AG08396 (cell line): ENCODE measurements at places on chromosomes 13 and 19.

DNA sequence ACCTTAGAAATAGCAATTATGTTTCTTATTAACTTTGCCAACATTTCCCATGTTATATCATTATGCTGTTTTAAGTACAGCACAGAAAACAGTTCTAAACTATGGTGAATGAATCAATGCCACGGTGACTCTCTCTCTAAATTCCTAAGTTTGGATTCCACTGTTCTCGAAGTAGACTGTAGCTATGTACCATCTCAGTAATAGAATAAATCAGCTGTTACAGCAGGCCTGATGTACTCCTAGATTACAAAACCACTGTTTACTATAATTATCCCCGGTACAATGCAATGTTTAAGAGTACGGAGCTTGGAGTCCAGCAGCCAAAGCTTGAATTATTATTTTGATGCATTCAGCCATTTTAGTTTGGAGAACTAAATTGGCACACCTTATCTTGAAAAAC lies 476.3 kb upstream of the SLITRK1 start:
- no peak for DNase-seq

DNA sequence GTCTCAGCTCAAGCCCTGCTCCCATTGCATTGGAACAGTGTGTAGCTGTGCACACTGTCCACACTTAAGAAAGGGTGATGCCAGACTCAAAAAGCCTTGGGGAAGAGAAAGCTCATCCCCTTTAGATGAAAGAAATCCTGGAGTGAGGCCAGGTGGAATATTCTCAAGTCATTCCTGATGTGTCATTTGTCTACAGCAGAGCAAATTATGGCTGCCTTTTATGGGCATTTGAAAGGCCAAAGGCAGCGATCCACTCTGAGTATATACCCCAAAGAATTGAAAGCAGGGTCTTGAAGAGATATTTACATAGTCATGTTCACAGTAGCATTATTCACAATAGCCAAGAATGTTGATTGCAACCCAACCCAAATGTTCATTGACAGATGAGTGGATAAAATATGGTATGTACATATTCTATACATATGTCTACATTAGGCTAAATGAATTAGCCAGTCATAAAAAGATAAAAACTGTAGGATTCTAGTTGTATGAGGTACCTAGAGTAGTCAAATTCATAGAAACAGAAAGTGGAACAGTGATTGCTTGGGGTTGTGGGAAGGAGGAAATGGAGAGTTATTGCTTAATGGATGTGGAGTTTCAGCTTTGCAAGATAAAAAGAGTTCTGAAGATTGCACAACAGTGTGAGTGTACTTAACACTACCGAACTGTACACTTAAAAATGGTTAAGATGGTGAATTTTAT lies 214.9 kb downstream of the KCNRG start:
- no peak for DNase-seq

DNA sequence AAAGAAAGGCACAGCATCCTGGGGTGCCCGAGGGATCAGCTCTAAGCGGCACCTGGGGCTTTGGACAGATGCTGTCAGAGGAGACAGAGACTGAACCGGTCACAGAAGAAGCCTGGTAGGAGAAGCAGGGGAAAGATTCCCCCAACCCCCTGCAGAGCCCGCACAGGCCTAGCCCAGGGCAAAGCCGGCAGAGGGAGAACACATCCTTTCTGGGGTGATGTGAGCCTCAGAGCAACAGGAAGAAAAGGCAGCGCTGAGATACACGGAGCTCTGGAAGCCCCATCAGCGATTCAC lies 101.2 kb downstream of the CRYL1 start:
- no peak for DNase-seq

- peak; percentile 24 for DNase-seq
Measured at GRCh38 chr13:37127691-37128241, 22.3 kb upstream of the CSNK1A1L start.

DNA sequence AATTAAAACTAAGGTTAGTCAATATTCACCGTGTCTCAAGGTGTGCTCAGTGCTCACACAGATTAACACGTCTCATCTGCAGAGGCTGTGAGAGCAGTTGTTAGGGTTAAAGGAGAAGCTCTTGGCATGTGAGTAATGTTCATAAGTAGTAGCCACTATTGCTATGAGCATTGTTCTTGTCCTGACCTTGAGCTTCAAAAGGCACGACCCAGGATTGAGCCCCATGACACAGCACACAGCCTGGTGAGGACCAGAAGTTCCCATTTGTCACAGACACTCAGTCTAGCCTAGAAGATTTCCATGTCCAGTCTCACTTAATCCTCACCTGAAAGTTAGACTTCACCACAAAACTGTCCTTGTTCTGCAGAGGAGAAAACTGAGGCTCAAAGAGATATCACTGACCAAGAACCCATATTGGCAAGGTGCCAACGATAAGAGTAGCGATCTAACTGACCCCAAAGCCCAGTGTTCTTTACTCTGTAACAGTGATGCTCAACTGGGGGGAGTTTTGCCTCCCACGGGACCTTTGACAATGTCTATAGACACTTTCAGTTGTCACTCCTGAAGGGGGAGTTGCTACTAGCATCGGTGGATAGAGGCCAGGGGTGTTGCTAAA lies 26.0 kb downstream of the FPR3 start:
- DNase-seq, result no peak

DNA sequence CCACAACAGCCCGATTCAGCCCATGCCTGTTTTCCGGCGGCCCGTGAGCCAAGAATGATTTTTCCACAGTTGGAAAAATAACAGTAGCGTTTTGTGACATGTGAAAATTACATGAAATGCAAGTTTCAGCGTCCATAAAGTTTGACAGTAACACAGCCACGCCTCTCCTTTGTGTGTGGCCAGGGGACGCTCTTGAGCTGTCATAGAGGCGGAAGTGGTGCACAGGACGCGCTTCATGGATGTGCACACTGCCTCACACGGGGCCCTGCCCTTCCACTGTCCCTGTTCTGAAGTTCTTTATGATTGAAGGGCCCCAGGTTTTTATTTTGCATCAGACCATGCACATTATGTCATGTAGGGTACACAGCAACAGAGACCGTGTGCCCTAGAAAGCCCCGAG lies 12.4 kb upstream of the ELAVL1 start:
- no peak for DNase-seq

GRCh38 chr19:48715681-48716171 lies 3.8 kb downstream of the MAMSTR start:
- no peak for DNase-seq

DNA sequence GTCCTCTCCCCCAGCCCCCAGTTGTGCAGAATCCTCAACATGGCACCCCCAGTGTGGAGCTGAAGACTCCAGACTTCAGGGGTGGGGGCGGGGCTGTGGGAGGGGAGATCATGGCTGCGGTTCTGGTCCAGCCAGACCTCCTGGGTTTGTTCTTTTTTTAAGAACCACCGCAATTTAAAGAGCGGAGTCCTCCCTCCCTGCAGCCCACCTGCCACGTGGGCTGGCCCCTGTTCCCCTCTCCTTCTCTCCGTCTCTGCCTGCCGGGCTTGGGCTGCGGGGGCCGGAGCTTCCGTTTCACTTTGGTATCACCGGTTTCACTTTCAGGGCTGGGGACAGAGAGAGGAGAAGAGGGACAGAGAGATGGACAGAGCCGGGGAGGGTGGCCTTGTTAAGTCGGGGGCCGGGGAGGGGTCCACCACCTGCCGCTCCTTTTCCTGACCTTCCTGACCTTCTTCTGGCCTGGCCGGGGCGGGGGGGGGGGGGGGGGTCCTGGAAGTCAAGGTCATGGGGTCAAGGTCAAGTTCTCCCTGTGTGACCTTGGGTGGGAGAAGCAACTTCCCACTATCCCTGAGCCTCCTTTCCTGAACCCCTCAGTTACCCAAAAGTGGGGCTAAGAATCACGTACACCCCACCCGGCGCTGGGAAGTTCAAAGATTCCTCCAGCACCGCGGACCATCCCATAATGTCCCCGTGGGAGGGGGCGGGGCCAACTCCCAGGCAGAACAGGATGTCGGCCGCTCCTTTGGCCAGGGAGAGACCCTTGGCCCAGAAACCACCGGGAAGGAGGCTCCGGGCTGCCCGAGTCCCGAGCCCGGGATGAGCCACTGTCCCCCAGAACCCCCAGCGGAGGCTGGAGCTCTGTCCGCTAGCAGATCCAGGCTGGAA lies 11.3 kb upstream of the ZBTB7A start:
- peak; percentile 58 for DNase-seq

GRCh38 chr13:32642316-32642715 lies 56.1 kb downstream of the PDS5B start:
- DNase-seq, result no peak

GRCh38 chr13:79660361-79660760 lies 179.4 kb downstream of the NDFIP2 start:
- no peak for DNase-seq

DNA sequence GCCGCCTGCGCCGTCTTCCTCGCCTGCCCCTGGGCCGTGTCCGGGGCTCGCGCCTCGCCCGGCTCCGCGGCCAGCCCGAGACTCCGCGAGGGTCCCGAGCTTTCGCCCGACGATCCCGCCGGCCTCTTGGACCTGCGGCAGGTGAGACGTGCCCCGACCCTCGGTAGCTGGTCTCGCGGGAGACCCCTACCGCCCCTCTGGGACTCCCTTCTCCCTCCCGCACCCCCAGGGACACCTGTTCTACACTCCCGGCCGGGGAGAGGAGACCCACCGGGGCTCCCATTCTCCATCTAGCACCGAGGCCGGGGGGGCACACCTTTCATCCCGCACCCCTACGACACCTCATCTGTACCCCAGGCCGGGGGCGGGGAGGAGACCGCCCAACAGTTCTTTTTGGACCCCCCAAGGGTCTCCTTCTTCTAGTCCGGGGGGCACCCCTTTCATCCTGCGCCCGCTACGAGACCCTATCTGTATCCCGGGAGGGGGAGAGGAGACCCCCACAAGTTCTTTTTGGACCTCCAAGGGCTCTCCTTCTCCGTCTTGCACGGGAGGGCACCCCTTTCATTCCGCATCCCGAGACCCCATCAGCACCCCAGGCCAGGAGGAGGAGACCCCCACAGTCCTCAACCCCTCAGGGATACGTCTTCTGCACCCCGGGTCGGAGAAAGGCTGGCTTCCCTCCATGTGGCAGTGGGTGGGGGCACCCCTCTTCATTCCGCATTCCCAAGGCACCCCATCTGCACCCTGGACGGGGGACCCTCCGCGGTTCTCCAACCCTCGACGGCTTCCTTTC lies 533 bp downstream of the TNFSF9 start:
- DNase-seq, result no peak

DNA sequence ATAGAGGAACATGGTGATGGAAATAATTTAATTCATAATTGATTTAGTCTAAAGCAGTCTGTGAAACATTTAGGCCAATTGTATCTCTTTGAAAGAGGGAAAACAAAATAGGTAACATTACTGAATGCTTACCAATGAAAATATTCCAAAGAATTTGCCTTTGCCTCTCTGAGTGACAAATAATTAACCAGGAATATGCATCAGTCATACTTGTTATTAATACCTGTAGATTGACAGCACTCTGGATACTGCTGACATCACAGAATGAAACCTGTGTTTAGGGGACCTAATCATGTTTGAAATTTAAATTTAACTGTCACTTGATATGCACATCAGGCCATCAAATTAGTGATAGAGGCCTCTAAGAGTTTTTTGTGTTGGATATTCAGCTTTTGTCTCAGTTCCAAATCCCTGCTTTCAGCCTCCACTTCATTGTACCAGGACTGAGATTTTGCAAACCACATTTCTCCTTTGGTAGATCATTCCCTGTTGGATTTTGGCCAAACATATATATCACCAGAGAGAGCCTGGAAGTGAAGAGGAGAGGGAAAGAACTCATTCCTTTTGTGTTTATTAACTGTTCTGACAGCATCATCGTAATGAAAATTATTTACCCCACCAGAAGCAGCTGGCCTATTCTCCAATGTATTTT lies 64.8 kb upstream of the KLHL1 start:
- DNase-seq, result no peak

DNA sequence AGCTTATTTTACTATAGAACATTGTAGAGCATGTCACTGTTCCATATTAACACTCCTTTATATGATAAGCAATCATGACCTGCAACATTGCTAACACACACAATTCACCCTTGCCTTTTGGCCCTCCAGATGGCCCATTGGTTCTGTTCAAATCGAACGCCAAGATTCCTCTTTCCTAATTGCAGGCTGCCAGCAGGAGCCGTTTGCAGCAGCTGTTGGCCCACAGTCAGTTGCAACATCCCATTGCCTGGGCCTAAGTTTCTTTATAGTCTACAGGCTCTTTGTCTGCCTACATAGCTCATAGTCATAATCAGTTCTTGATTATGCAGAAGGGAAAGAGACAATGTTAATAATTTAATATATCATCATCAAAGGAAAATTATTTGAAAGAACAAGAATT lies 37.6 kb downstream of the KCTD12 start:
- no peak for DNase-seq

DNA sequence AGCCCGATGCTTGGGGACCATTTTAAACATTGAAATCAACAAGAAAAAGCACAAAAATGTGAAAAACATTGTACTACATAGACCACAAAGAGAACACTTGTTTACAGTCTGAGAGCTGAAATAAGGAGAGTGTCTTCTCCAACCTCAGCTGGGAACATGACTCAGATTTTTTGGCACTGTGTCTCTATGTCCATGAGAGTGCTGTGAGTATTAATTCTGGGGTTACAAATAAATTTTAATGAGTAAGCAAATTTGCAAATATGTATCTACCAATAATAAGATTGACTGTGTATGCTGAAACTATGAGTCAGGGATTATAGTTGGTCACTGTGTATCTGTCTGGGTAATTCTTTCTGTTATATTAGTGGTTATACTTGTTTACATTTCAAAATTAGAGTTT lies 174.0 kb downstream of the DCT start:
- peak; percentile 29 for DNase-seq

DNA sequence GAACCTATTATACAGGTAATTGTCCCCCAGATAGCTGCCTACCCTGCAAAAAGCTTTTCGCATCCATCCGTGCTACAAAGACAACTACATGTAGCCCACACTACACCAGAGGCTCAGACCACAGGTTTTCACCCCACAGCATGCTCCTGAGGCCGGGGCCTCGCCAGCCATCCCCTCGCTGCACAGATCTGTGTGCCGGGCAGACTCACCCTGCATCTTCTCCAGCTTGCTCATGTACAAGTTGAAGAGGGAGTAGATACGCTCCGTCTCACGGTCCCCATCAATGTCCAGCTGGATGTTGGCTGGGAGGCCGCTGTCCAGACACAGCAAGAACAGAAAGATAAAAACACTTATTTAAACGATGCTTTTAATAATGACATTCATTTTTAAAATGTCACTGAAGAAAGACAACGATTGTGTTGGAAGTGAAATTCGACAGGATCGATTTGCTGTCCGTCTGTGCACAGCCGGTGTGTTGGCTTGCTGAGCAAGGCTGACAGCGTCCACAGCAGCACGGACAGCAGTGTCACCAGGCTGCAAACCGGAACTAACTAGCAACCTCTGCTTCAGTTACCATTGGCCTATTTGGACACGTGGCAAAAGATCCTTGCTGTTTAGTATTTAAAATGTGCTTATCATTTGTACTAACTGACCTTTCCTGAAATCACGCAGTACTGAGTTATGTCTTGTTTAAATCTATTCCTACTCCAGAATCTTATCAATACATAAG lies 18.6 kb upstream of the C13orf46 start:
- DNase-seq, result no peak
